ENCODE measurements at places on chromosomes 11 and 22. TPM values are rescaled to one million over a fixed set of nuclear protein-coding genes. Genes with fewer than 3 reads are reported as not detected.

Gene F2
- not detected for total RNA-seq

Gene IL17REL
- 0.73 TPM for total RNA-seq

Gene TNNT3
- 6.8 TPM for total RNA-seq

- no peaks in the 10 kb centered on the region for H3K27me3 ChIP-seq
- H3K4me3 ChIP-seq, result no peak overlapping the region
- H3K4me1 ChIP-seq, result no peaks in the 10 kb centered on the region
- DNase-seq, result no peak
- no peaks in the 10 kb centered on the region for H3K36me3 ChIP-seq
Measured at GRCh38 chr11:132408877-132409276, 1038.5 kb downstream of the NTM start.

DNA sequence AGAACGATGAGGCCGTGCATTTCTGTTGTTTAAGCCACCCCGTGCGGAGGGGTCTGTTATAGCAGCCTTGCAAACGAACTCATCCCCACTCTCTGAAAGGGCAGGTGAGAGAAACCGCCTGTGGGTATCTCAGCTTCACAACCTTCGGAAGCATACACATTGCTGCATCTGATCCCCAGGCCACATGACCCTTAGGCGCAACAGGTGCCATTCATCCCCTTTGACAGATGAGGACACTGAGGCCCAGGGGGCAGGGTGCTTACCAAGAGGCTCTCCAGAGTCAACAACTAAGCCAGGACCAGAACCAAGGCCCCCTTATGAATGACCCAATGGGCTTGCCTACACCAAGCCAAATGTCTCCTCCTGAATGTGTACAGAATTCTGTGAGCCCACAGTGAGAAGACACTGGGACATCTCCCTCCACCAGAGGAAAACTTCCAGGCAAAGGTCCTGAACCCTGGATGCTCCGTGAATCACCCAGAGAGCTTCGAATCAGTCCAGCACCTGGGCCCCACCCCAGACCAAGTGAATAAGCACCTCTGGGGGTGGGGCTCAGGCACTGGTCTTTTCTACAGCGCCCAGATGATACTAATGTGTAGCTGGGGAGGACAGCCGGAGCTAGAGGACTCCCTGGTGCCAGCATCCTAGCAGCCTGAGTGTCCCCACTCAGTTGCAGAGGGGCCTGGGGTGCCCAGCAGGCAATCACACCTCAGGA, 83.2 kb downstream of the BUD13 start:
- H3K36me3 ChIP-seq, result no peaks in the 10 kb centered on the region
- H3K27ac ChIP-seq, result no peak overlapping the region
- no peak overlapping the region for H3K4me3 ChIP-seq
- DNase-seq, result no peak
- peaks cover 12% of the 10 kb centered on the region for H3K27me3 ChIP-seq
